Common myeloid progenitor, CD34-positive (primary cell): ENCODE measurements at places on chromosomes 2 and 18.

GRCh38 chr18:51630706-51631105 is 433.2 kb upstream of the MEX3C start:
- H3K4me1 ChIP-seq, result no peaks in the 10 kb centered on the region
- no peaks in the 10 kb centered on the region for H3K27me3 ChIP-seq
- no peaks in the 10 kb centered on the region for H3K36me3 ChIP-seq
- H3K27ac ChIP-seq, result no peak overlapping the region

DNA sequence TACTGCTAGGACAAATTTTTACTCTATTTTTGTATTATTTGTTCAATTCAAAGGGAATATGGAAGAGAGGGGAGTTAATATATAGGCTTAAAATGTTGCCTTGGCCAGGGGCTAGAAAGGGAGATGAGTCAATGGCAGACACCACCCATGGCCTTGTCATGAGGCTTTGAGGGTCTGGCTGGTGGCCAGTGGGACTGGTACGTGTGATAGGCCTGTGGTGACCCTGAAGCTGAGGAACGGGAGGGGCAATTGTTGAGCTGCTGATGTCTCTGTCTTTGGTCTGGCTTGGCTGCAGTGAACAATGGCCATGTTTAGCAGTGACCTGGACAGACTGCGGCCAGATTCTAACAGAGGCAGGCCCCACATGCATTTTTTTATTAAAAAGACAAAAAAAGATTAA is 18.5 kb downstream of the GKN1 start:
- no peaks in the 10 kb centered on the region for H3K27me3 ChIP-seq
- H3K27ac ChIP-seq, result no peak overlapping the region
- H3K4me1 ChIP-seq, result no peaks in the 10 kb centered on the region
- H3K36me3 ChIP-seq, result no peaks in the 10 kb centered on the region
- no peak for DNase-seq
- no peak overlapping the region for H3K4me3 ChIP-seq

DNA sequence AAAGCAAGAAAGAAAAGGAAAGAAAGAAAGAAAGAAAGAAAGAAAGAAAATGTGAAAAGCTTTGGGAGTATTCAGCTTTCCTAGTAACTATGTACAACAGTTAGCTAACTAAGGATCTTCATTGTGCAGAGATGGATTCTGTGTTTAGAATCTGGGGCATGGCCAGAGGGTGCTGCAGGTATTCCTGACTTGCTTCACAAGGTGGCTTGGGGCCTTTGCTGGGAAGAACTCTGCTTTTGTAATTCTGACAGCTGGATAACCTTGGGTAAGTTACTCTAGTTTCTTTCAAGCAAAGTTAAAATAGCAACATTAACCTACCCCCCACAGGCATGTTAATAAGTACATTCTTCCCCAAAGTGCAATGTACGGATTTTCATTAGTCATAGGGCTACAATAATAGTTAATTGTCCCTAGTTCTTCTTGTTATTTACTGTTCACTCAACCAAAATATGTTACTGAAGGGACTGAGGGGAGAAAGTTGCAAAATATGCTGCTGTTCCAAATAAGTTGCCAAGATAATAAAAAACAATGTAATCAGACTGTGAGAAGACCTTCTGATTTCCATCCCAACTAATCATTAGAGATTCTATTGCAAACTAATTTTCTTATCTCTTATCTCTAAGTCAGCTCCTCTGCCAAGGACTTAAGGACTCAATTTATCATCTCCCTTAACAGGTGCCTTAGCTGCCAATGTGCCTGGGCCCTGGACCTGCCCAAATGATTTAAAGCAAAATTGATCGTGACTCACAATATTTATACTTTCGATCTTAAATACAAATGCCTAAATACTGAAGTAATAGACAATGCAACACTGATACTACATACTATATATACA is 50.3 kb downstream of the SERPINB8 start:
- H3K4me3 ChIP-seq, result no peak overlapping the region
- H3K4me1 ChIP-seq, result no peaks in the 10 kb centered on the region
- no peak for DNase-seq
- H3K27me3 ChIP-seq, result no peaks in the 10 kb centered on the region

GRCh38 chr2:47033102-47033880 is 117.7 kb upstream of the MCFD2 start:
- H3K27ac ChIP-seq, result peak overlapping the region; percentile 37
- peaks cover 53% of the 10 kb centered on the region for H3K36me3 ChIP-seq
- H3K4me1 ChIP-seq, result peaks cover 19% of the 10 kb centered on the region
- no peak for DNase-seq

DNA sequence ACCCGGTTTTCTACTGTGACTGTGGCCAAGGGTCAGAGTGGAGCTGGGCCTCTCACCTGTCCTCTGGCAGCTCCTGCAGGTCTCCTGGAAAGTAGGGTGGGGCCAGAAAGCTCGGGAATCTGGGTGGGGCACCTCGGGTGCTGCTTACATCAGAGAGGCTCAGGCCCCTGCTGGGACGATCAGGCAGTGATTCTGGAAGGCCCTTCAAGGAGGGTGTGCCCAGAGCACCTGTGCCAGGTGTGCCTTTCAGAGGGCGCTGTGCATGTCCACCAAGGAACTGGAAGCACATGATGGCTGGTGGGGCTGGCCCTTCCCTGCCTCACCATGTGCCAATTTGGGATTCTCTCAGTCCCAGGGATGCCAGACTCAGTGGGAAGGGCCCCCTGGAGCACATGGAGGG is 44.0 kb downstream of the ATP6V1C2 start:
- no peak overlapping the region for H3K4me3 ChIP-seq
- no peaks in the 10 kb centered on the region for H3K36me3 ChIP-seq
- no peaks in the 10 kb centered on the region for H3K27me3 ChIP-seq
- H3K27ac ChIP-seq, result no peak overlapping the region
- no peaks in the 10 kb centered on the region for H3K4me1 ChIP-seq
- no peak for DNase-seq

- no peaks in the 10 kb centered on the region for H3K27me3 ChIP-seq
- no peak for DNase-seq
- H3K4me3 ChIP-seq, result no peak overlapping the region
- H3K36me3 ChIP-seq, result no peaks in the 10 kb centered on the region
Observed at GRCh38 chr18:78805840-78806239, 173.8 kb upstream of the SALL3 start.

DNA sequence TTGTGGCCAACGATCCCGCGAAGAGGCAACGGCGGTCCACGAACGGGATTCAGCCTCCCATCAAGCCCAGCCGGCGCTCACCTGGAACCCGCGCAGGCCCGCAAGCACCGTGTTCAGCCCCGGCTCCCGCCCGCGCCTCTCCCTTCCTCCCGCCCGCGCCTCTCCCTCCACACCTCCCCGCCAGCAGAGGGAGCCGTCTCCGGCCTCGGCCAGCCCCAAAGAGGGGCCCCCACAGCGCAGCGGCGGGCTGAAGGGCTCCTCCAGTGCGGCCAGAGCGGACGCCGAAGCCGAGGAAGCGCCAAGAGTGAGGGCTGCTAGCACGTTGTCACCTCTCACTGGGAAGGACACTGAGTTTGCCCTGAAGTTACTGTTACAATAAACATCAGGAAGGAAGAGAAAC is 55.3 kb upstream of the LAPTM4A start:
- H3K4me1 ChIP-seq, result peaks cover 4% of the 10 kb centered on the region
- H3K4me3 ChIP-seq, result no peak overlapping the region
- DNase-seq, result peak; percentile 46
- H3K27ac ChIP-seq, result no peak overlapping the region

DNA sequence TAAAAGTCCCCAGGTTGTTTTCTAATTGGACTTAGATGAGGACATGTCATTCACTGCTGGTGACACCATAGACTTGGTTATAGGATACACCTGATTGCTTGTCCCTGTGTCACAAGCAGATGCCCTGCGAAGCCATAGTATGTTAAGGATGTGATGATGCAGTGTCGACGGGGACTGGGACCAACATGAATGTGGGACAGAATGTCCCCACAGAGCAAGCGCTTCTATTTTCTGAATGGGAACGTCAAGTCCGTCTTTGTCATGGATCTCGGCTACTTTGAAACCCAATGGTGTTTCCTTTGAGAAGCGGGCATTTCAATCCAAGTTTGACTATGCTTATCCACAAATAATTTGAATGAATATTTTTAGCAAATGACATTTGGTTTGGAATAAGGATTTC is 2.1 kb downstream of the GCG start:
- no peak for DNase-seq
- H3K36me3 ChIP-seq, result no peaks in the 10 kb centered on the region
- no peaks in the 10 kb centered on the region for H3K27me3 ChIP-seq
- no peak overlapping the region for H3K4me3 ChIP-seq

DNA sequence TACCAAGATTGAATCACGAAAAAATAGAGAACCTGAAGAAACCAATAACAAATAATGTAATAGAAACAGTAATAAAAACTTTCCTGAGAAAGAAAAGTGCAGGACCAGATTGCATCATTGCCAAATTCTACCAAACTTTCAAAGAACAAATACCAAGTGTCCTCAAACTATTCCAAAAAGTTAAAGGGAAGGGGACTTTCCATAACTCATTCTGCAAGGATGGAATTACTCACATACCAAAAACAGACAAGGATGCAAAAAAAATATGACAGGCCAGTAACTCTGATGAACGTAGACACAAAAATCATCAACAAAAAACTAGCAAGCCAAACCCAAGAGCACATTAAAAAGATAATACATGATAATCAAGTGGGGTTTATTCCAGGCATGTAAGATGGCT is 172.3 kb upstream of the SLC35G4 start:
- DNase-seq, result no peak
- no peaks in the 10 kb centered on the region for H3K36me3 ChIP-seq
- no peak overlapping the region for H3K27ac ChIP-seq

- no peaks in the 10 kb centered on the region for H3K36me3 ChIP-seq
- H3K27ac ChIP-seq, result no peak overlapping the region
- H3K27me3 ChIP-seq, result peaks cover 37% of the 10 kb centered on the region
- no peaks in the 10 kb centered on the region for H3K4me1 ChIP-seq
Observed at GRCh38 chr2:240430595-240430994, 4.9 kb upstream of the GPC1 start.

- peaks cover 24% of the 10 kb centered on the region for H3K4me1 ChIP-seq
- H3K27ac ChIP-seq, result no peak overlapping the region
- no peaks in the 10 kb centered on the region for H3K36me3 ChIP-seq
- DNase-seq, result peak; percentile 85
- H3K27me3 ChIP-seq, result no peaks in the 10 kb centered on the region
Observed at GRCh38 chr2:216690853-216691741, 4.3 kb downstream of the IGFBP5 start.

- H3K4me3 ChIP-seq, result no peak overlapping the region
- no peaks in the 10 kb centered on the region for H3K36me3 ChIP-seq
- H3K4me1 ChIP-seq, result no peaks in the 10 kb centered on the region
- no peak overlapping the region for H3K27ac ChIP-seq
- DNase-seq, result no peak
Observed at GRCh38 chr2:20972792-20973565, 70.9 kb downstream of the APOB start.

DNA sequence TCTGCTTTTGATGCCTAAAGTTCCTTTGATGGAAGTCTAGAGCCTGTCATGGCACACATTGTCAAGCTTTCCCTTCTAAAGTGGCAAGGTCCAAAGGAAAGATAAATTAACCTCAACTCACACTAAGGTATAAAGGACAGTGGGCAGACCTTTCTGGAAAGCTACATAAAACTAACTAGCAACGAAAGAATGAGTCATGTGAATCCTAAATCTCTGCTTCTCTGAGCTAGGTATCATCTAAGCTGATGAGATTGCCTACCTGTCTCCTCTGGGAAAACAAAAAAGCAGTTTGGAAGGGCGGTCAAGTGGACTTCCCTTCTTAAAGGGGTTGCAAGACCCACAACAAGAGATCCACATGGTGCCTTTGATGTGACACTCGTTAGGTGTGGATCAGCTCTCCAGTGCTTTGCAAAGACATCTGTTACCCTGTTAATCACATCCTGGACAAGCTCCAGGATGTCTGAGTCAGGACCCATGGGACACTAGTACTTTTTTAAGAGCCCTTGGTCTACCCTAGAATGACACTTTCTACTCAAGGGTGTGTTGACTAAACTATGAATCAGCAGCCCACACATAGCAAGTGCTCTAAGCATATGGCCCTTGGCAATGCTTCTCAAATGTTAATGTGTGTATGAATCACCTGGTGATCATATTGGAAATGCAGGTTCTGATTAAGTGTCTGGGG is 173.5 kb downstream of the ALK start:
- no peak overlapping the region for H3K4me3 ChIP-seq
- no peaks in the 10 kb centered on the region for H3K27me3 ChIP-seq
- H3K27ac ChIP-seq, result no peak overlapping the region
- H3K36me3 ChIP-seq, result no peaks in the 10 kb centered on the region

- H3K27ac ChIP-seq, result no peak overlapping the region
- H3K27me3 ChIP-seq, result no peaks in the 10 kb centered on the region
- peak; percentile 46 for DNase-seq
Observed at GRCh38 chr2:178700922-178701342, 106.3 kb downstream of the TTN start.

DNA sequence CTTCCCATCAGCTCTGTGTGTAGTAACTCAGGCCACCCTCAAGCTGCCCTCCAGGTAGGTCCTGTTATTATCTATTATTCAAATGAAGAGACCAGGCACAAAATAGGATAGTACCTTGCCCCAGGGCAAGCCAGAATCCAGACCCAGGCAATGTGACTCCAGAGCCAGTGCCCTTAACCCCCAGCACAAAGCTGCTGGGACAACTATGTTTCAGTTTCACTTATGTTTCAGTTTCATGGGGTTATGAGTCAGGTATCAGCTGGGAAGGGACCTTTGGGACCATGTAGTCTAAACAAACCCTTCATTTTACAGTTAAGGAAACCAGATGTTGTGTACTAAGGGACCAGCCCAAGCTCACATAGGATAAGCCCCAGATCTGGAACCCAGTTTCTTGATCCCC is 10.0 kb downstream of the HK2 start:
- H3K4me3 ChIP-seq, result no peak overlapping the region
- peak; percentile 87 for DNase-seq
- H3K27ac ChIP-seq, result peak overlapping the region; percentile 65
- no peaks in the 10 kb centered on the region for H3K36me3 ChIP-seq
- H3K27me3 ChIP-seq, result no peaks in the 10 kb centered on the region

DNA sequence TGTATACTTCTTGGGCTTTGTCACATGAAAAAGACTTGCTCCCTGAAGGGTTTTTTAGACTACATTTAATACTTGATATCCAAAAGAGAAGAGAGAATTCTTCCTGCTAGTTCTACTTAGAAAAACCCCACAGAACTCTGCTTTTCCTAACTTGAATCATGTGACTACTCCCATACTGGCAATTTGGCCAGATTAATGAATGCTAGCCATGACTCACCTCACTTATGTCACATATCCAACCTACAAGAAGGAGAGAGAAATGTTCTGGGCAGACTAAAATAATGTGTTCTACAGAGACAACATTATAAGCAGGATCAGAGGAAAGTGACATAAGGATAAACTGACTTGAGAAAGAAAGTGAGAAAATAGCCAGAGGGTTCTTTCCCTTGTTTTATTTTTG is 249.3 kb upstream of the GULP1 start:
- no peaks in the 10 kb centered on the region for H3K27me3 ChIP-seq
- no peak for DNase-seq
- no peak overlapping the region for H3K27ac ChIP-seq
- no peaks in the 10 kb centered on the region for H3K36me3 ChIP-seq
